ENCODE measurements at places on chromosomes 3 and 15.

- no peak for DNase-seq
Observed at GRCh38 chr3:10292505-10293419, at the start of gene GHRL. Gene GHRL (minus strand): TSS chr3:10292947. CDS start chr3:10290180, 2,767 bp downstream.

DNA sequence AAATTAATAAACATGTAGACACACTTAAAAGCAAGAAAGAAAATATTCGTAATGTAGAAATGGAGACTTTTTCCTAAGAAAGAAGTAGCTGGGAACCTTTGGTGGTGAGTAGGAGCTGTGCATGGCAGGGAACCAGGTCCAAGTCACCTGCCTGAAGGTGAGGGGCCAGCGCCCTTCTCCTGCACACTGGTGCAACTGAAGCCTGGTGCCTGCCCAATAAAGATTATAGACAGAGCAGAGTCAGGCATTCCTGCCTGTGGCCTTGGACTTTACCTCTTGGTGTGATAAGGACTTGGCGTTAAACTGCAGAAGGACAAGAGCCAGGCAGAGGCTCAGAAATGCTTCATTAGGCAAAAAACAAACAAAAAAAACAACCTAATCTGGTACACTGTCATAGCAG, 14.2 kb downstream of the CFAP91 start:
- no peak for DNase-seq

DNA sequence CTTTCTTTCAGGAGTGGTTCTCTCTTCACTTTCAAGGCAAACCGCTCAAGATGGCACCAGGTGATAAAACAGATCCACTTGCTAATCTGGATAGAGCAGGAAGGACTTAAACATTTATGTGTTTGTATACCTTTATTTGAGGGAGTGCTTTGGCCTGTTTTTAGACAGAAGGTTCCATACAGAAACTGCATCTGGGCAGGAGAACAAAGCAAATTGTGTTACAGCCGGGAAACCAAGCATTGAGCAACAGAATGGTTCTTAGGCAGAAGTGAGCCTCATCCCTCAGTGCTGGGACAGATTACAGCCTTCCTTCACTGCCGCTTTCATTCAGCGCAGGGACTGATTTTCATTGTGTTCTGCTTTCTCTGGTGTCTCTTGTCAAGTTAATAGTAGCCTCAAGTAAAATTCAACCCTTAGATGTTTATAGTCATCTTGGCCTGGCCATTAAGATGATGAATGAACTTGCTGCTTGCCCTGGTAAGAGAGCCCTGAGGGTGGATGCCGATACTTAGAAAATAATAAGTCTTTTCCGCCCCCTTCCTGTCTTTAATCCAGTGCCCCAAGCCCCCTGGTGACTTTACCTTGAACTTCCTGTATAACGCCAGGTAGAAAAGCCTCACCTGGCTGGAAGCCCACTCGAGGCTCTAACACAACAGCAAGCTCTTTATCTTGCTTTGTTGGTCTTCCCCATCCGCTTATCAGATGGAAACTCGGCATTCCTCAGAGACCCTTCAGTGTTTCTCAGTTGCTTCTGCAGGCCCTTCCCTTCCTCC, 168.0 kb upstream of the CTDSPL start:
- DNase-seq, result no peak

GRCh38 chr3:65560133-65560532, 478.6 kb downstream of the MAGI1 start:
- DNase-seq, result no peak

DNA sequence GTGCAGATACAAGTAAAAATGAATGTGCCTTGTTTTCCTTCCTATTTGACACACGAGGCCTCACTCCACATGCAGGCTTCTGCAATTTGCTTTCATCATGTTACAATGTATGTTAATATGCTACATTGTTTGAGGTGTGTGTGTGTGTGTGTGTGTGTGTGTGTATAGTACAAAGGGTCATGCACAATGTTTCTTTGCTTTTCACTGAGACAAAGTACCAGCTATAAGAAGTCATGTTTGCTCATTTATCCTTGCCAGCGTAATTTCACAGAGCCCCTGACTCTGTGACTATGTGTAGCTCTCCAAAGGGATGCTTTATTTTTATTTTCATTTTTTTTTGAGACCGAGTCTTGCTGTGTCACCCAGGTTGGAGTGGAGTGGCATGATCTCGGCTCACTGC, 38.0 kb upstream of the NEDD4 start:
- DNase-seq, result no peak

DNA sequence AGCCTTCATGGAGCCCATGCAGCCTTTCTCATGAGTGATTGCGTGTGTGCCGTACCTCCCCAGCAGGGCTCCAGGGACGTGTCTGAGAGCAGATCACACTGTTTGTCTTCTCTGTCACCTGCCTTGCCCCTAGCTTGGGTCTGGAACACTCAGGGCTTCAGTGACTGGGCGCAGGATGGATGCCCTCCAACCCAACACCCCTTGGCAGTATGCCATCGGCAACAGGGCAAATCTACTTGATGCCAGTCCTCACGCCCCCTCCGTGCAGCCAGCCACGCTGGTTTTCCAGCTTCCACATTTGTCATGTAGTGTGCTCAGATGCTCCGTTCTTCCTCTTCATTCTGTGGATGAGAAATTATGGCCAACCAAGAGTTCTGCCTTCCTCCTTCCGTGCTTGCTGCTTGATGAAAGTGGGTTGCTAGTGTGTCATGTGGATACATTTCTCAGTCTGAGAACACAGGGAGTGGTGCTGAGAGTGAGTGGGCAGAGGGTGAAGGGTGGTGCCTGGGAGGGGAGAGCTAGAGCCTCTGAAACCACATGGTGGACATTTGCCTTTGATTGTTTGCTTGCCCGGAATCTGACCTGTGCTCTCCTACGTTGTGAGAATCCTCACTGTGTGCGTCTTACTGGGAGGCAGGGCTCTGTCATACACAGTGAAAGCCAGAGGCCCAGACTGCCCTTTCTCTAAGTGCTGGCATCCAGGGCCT, 97.2 kb downstream of the FAM43A start:
- DNase-seq, result peak; percentile 43

GRCh38 chr15:57662091-57662744, 44.3 kb upstream of the POLR2M start:
- no peak for DNase-seq

DNA sequence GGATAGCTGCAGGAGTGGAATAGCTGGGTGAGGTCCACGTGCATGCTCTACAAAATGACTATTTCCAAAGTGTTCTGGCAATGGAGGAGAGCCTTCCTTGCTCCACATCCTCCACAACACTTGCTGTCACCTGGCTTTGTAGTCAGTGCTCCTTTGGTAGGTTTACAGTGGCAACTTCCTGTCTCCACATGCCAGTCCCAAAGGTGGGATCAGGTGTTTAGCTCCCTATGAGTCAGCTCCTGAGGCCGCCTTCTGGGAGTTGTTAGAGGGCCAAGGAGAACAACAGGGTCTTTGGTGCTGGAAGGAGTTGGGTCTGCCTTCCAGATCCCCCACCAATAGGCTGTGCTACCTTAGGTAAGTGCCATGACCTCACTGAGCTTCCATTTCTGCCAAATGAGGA, 15.3 kb upstream of the LIMD1 start:
- no peak for DNase-seq

DNA sequence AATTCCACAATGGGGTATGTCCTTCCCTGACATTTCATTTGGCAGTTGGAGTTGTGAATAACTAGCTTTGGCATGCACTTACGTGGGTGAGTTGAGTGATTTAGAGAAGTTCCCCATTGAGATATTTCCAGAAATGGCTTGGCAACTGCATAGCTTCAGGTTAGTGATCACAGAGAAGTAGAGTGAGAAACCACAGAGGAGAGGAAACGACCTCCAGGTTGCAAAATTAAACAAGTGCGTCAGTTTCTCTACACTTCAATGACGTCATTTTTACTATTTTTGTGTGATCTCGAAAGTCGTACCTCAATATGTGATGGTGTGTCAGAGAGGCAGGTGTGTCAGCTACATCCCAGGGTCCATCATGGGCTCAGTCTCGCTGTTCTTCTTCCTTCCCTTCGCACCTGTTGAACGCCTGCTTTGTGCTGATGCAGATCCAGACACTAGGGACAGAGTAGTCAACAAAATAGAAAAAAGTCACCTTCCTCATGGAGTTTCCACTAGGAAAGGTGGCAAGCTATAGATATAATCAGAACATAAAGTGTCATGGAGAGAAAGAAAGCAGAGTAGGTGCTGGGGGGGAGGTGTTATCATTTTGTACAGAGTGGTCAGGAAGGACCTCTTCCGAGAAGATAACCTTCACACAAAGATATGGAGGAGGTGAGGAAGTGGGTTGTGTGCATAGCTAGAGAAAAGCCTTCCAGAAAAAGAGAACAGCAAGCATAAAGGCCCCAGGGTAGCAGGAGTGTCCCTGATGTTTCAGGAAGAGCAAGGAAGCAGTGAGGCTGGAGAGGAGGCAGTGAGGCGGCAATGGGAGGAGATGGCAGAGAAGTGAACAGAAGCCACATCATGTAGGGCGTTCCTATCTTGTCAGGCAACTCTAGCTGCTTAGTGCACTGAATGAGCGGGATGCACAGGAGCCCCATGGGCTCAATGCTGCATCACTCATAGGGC, 75.6 kb downstream of the MCTP2 start:
- no peak for DNase-seq

- no peak for DNase-seq
Observed at GRCh38 chr15:91307601-91308000, 207.5 kb downstream of the SV2B start.

DNA sequence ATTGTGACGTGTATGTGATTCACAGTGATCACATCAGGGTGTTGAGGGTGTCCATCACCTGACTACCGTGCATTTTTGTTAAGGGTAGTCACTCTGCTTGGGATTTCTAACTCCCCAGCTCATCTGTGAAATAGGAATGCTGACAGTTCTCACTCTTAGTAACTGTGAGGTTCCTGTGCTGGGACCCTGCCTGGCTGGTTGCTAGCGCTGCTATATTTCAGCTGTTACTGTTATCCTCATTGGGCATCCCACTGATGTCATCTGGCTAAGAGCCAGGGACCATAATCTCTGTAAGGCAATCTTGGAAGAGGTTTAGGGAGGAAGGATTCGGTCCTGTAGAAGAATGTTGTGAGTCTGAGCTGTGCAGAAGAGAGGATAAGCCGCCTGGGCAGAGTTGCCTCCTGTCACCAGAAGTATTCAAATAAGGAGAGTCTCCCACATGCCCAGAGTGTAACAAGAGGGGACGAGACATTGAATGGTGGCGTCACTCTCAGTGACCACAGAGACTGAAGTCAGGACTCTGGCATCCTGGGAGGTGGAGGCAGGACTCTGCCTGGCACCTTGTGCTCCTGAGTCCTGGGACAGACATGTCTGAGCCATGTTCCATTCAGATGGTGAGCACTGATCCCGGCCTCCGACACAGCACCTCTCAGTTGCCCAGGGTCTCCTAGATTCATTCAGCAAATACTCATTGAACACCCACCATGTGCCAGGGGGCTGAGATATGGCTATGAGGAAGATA, 52.2 kb downstream of the FBLN2 start:
- DNase-seq, result peak; percentile 68

DNA sequence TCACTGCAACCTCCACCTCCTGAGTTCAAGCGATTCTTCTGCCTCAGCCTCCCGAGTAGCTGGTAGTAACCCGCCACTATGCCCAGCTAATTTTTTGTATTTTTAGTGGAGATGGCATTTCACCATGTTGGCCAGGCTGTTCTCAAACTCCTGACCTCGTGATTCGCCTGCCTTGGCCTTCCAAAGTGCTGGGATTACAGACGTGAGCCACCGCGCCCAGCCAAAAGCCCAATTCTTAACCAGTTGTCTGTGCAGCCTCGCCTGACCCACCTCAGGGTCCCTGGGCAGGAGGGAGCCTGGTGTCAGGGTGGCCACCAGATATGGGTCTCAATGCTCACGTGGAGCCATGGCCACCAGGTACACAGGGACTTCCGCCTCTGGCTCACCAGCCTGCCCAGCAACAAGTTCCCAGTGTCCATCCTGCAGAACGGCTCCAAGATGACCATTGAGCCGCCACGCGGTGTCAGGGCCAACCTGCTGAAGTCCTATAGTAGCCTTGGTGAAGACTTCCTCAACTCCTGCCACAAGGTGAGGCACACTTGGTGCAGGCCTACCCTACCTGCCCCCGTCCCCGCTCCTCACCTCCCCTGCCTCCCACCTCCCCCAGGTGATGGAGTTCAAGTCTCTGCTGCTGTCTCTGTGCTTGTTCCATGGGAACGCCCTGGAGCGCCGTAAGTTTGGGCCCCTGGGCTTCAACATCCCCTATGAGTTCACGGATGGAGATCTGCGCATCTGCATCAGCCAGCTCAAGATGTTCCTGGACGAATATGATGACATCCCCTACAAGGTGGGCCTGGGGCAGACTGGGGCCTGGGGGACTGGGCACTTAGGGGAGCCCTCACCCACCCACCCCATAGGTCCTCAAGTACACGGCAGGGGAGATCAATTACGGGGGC, 48.6 kb downstream of the SEMA3G start:
- DNase-seq, result no peak

GRCh38 chr3:113057117-113057516, 66.3 kb downstream of the GTPBP8 start:
- no peak for DNase-seq

- DNase-seq, result no peak
Observed at GRCh38 chr3:49781415-49782199, 4.7 kb downstream of the IP6K1 start.

DNA sequence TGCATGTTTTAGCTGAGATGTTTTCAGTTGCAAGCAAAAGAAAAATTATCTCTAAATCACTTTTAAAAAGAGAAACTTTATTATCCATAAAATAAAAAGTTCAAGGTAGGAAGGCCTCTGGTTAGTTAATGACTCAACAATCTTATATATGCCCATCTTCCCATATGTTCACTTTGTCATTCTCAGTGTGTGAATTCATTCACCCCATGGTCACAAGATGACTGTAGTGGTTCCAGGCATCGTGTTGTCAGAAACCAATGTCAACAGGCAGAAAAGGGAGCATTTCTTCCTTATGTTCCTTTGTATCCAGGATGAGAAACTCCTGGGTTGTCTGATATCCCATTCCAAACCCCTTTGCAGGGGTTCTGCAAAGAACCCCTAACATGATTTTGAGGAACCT, 119.9 kb upstream of the RAP2B start:
- DNase-seq, result no peak

DNA sequence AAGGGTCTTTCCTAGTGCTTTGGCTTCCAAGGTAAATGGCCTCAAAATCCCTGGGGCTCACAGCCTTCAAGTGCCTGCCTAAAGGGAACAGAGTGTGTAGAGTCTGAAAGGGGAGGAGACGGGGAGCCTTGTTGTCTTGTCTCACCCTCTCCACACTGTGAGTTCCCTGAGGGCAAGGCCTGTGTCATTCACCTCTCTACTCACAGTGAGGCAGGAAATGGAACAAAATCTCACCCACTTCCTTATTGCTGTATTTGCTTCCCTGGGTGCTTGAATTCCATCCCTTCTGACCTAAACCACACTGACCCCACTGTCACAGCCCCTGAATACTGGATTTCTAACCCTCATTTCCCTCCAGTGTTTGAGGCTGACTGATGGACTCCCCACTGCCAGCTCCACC, 197.5 kb downstream of the EPHB1 start:
- no peak for DNase-seq

All from AG08395 (cell line).